Stimulated activated CD8-positive, alpha-beta memory T cell treated with anti-CD3 and anti-CD28 coated beads, Interleukin-7, amount 100 ng/mL, for 1 hour (primary cell): ENCODE measurements at places on chromosomes 5 and 9.

- DNase-seq: no peak
Measured at GRCh38 chr5:145587308-145587672, 247.9 kb downstream of the PRELID2 start.

- DNase-seq: no peak
Measured at GRCh38 chr5:10913841-10914240, 152.8 kb upstream of the DAP start.

DNA sequence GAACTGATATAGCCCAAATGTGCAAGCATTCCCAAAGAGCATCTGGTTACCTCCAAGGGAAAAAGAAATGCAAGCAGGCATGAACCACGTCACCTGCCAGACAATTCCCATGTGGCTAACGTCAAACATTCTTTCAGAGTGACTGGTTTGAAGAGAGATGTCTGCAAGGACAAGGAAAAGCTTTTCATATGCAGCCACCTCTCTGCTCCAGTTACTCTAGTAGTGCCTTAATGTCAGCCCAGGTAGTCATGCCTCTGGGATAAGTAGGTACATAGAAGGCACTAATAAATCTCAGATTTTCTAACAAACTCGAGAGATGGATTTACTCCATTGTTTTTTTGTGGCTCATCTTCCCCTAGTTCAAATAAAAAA is 96.8 kb upstream of the IFNK start:
- DNase-seq: no peak

DNA sequence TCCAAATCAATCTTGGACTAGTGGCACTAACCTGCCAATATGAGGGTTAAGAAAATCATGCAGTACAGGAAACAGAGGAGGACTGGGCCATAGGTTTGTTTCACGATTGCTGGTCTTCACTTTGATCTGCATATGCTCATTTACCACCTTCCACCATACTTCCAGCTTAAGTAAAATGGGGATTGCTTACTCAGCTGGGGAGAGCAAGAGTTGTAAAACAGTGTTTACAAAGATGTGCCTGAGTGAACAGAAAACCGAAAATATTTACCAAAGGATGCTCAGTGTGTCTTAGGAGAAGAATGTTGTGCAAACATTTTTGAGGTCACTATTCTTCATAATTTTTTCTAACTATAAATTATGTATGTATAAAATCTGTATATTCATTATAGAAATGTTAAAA is 65.1 kb upstream of the DNAH5 start:
- no peak for DNase-seq

GRCh38 chr9:12906646-12907045 is 131.8 kb downstream of the LURAP1L start:
- no peak for DNase-seq

- DNase-seq: no peak
Measured at GRCh38 chr9:70054521-70054920, 10.9 kb downstream of the MAMDC2 start.

DNA sequence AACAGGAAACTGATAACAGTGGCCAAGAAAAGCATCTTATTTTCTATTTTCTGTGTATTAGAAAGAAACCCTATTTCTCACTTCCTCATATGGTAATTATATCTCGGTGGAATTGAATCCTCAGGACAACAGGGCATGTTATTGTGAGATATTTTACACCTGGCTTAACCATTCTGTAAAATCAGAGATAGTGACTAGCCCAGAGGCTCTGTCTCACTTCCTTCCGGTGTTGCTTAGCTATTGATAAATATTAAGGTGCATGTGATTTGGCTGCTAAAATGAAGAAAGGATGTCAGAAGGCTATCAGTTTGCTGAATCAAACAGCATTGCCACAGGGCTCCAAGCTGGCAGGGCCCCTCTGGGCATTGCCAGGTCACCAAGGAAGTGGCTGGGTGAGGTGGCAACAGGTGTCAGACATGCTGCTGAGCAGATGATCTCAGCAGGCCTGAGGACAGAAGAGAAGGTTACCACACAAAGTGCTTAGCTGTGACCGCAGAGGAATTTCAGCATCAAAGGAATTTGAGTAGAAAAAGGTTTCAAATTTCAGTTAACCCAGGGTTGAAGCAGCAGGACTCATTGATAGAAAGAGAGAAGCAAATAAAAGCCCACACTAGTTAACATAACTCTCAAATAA is 330.7 kb downstream of the PDE4D start:
- no peak for DNase-seq

DNA sequence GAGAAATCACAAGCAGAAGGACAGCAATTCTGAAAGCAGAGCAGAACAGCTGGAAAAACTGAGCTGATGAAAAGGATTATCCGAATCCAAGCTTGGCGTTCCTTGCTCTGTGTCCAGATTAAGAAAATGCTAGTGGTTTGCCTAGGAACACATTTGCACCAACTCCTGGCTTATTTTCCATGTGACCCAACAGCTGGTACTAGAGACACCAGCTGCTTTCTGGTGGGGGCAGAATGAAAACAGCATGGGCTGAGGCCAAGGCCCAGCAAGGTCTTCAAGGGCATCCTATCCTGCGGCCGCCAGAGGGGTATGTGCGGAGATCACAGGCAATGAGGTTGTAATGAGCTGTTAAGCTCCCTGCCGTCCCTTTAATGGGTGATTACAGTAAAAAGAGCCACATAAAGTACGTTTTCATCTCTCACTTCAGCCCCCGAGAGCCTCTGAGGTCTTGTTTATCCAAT is 131.5 kb downstream of the DOCK8 start:
- DNase-seq: no peak

DNA sequence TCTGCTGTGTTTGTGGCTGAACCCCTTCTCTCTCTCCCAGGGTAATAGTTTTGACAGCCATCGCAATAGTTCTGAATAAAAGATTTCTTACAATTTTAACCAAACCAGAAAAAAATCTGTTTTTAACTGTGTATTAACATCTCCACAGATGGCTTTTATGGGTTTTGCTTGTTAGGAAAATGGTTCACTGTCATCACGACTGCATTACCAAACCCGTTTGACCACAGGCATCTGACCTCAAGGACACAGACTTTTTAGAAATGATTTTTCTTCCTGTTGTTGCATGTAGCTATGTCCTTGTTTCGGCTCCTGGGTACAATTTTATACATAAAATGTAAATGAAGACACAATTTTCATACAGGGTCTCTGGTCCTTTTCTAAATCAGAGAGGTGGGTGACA is 316.1 kb downstream of the IRX1 start:
- no peak for DNase-seq

GRCh38 chr5:152532714-152533113 is 127.6 kb upstream of the NMUR2 start:
- DNase-seq: no peak

DNA sequence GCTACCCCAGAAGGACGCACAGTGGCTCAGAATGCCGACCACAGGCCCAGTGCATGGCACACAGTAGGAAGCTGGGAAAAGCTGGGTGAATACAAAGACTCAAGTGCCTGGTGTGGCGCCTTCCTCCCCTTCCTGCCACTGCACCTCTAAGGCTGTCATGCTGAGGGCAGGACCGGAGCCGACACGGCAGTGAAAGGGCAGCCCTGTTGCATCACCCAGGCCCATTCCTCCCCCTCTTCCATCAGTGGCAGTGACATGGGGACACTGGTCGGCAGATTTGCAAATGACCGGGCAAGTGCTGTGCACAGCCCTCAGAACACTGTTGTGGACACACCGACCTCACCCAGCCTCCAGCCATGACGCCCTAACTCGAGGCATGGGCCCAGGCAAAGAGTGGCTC is 84.0 kb downstream of the STK10 start:
- no peak for DNase-seq

GRCh38 chr9:1421436-1421835 is 371.3 kb downstream of the DMRT2 start:
- no peak for DNase-seq

DNA sequence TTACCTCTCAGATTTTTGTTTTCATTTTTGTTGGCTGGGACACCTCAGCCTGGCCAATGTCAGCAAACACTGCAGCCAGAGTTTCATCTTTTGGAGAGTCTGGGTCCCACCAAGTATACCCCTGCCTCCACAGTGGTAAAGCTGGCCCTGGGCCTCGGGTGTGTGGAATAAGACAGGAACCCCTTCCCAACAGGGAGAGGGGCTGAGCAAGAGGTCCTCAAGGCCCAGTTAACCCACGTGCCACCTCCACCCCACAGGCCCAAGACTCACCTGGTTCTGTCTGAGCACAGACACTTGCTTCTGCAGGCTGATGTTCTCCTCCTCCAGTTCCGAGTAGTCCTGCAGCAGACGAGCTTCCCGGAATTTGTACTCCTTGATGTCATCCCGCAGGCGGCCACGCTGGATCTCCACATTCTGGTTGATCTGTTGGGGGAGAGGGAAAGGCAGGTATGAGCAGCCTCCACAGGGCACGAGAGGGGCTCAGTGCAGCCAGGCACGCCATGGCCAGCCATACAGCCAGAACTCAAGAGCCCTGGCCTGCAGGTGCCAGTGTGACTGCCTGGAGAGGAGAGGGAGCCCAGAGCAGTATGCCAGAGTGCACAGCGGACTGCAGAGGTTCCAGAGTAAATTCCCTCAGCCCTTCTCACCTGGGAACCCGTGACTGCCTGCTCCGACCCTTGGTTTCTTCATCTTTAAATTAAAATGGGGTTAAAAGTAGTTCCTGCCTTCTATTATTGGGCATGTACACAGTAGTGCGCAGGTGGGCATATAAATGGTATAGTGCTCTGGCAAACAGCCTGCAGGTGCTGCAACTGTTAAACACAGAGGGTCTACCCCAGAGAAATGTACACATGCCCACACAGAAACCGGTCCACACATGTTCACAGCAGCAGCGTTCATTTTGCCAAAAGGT is 42.0 kb downstream of the BICD2 start:
- DNase-seq: no peak

DNA sequence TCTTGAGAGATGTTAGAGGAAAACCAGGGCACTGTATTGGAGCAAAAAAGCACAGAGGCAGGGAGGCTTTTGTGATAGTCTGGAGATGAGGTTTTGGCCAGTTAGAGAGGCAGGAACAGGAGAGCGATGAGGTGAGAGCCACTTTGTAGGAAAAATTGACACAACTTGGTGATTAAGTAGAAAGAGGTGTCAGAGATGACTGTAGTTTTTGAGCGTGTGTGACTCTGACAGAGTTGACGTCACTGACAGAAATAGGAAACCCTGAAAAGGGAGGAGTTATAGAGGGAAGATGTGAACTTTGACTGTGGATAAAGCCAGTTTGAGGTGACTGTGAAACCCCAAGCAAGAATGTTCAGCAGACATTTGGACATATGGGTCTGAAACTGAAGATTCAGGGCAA is 15.7 kb downstream of the NFX1 start:
- DNase-seq: no peak

DNA sequence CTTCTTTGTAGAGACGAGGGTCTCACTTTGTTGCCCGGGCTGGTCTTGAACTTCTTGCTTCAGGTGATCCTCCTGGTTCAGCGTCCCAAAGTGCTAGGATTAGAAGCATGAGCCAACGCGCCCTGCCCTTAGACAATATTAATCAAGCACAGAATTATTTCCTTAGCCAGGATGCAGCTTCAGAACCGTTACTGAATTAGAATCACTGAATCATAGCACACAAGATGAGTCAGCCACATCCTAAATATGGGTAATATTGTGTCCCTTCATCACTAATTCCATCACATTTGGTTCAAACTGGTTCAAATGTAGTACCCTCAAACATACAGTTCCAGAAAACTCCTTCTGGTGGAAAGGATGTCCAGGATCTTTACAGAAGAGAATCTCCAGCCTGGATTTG is 82.7 kb downstream of the BNC2 start:
- no peak for DNase-seq

DNA sequence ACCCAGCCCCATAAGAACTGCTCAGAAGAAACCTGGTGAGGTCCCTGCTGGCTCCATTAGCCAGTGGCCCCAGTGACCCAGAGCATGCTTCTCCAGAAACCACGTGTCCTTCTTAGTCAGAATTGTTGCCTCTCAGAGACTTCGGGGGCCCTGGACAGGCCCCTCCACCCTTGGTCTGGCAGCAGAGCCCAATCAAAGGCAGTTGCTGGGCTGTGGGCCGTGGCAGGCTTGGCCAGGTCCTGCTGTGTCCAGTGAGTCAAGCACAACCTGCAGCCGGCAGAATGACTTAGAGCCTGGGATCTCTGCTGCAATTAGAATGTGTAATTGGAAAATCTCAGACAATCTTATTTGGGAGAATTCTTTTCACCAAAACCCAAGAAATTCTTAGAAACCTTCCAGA is 502.0 kb upstream of the KLF4 start:
- DNase-seq: no peak

GRCh38 chr9:94772639-94773303 is 46.3 kb downstream of the AOPEP start:
- DNase-seq: no peak

- DNase-seq: no peak
Measured at GRCh38 chr9:27280860-27281259, 16.1 kb downstream of the EQTN start.

DNA sequence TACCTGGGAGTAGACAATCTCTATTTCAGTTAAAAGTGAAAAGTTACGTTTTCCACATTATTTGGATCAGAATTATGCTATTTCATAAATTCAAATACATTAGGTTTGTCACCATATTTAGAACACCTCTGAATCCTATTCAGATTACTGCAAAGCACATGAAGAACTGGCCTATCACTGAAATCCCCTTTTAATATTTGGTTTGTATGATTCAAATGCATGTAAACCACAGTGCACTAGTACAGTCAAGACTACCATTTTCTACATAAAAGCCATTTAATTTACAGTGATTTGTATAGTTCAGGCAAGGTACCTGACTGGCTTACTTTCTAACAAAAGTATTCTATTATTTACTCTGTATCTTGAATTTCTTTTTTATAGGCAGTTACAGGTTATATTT is 212.5 kb downstream of the MEF2C start:
- DNase-seq: no peak

- no peak for DNase-seq
Measured at GRCh38 chr5:40332970-40333369, 346.7 kb upstream of the PTGER4 start.

DNA sequence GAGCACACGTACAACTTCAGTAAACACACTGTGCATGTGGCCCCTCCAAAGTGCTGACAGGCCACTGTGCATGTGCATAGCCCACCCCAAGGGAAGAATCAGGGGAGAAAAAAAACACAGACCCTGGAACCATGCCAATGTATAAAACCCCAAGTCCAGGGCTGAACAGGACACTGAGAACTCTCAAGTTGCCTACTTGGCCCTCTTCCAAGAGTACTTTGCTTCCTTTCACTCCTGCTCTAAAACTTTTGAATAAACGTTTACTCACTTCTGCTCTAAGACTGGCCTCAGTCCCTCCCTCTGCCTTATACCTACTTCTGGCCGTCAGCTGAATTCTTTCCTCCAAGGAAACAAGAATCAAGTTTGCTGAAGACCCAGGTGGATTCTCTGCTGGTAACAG is 77.7 kb upstream of the NFIB start:
- DNase-seq: no peak

DNA sequence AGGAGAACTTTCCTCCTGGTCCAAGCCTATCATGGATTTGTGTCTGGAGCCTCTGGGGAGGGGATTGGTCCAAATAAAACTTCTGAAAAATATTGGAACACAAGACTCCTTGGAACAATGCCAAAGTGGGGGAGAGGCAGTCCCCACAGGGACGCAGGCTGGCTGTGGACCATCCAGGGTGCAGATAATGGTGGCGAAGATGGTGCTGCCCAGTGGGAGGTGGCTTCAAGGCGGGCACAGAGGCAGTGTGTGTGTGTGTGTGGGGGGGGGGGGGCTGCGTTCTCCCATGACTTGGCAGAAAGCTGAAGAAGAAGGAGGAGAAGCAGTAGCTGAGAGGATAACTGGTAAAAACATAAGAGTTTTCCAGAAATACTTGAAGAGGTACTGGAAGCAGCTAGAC is 186.4 kb downstream of the MELK start:
- DNase-seq: no peak
